ENCODE measurements at places on chromosomes 12 and 14.

GRCh38 chr14:77457115-77457521 lies 283 bp downstream of the VIPAS39 start:
- DNase-seq, result no peak

GRCh38 chr12:124144531-124145194 lies 150.2 kb upstream of the RFLNA start:
- DNase-seq, result no peak

DNA sequence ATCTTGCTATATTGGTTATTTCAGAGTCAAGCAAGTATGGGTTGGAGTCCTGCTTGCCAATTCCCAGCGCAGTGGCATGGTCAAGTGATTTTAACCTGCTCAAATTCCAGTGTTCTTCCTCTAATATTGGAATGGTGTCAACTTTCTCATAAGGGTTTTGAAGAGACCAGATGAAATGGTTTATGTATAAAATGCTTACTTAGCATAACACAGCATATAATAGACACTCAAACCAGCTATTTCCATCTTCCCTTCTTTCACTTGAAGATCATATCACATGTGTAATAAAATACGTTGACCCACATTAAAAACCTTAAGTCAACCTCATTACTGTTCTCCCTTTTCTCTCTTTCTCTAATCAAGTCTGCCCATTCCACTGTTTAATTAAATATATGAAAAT lies 144.0 kb downstream of the NAV3 start:
- DNase-seq, result no peak

DNA sequence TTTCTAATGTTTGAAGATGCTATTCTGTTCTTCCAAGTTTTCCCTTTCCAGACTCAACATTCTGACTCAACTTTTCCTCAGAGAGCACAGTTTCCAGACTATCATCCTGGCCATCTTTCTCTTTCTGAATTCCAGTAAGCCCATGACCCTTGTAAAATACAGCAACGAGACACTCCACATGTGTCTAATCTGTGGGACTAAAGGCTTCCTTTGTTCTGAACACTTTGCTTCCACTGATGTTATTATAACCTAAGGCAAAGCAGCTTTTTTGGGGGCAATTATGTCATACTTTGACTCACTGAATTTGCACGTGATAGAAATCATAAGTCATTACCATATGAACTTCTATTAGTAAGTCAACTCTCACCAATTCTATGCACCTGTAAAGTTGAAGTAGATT lies 6.3 kb upstream of the ART4 start:
- DNase-seq, result no peak

GRCh38 chr12:13957576-13957975 lies 23.8 kb downstream of the GRIN2B start:
- DNase-seq, result no peak

- no peak for DNase-seq
These were observed 89.1 kb downstream of the STXBP6 start for GRCh38 chr14:24960816-24961215.
